HFF-Myc (cell line): ENCODE measurements at places on chromosomes 7 and 10.

DNA sequence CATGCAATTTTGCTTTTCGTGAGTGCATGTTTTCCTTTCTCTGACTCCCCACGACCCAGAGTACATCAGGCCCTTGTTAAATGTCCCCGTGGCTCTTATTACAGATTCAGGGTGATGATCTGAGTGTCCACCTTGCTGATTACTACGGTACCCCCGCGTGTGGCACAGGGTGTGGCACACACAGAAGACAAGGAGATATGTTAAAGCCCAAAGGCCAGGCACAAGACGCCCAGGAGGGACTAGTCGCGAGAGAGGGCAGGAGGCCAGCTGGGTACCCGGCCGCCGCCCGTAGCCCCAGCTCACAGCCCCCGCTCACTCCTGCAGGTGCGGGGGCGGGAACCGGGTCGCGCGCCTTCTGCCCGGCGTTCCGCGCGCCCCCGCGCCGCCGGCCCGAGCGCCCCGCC is 281 bp upstream of the EXOC6 start:
- no peak for DNase-seq

DNA sequence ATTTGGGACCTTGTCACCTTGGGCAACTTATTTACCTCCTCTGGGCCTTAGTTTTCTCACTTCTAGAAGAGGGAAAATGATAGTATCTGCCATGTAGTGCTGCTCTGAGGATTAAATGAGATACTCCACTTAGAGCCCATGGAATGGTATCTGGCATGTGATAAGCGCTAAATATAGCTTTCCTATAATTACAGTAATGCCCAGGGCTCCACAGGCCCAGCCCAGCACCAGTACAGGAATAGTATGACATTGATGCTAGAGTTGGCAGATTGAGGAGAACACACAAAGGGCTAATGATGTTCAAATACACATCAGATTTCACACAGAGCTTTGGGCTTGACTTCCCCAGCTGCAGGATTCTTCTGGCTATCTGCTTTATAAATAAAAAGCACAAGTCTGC is 34.9 kb downstream of the FAS start:
- no peak for DNase-seq

- DNase-seq: no peak
Observed at GRCh38 chr10:124138195-124138882, 44.9 kb upstream of the CHST15 start.

DNA sequence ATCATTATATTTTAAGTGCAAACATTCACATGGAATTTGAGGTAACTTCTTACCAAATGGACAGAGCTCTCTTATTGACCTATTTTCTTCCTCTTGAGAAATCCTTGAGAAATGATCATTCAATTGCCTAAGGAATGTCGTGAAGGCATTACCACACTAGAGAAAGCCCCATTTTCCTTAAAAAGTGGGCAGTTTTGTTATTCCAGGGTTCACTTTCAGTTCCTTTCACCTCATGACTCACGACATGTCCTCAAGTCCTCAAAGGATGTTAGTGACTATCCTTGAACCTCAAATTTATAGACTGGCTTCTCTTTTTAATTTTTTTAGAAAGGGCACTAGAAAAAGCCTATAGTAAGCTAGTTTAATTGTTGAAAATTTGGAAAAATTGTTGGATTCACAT is 40.4 kb upstream of the SMIM30 start:
- no peak for DNase-seq

GRCh38 chr7:107327986-107328569 is 141.8 kb upstream of the GPR22 start:
- no peak for DNase-seq

DNA sequence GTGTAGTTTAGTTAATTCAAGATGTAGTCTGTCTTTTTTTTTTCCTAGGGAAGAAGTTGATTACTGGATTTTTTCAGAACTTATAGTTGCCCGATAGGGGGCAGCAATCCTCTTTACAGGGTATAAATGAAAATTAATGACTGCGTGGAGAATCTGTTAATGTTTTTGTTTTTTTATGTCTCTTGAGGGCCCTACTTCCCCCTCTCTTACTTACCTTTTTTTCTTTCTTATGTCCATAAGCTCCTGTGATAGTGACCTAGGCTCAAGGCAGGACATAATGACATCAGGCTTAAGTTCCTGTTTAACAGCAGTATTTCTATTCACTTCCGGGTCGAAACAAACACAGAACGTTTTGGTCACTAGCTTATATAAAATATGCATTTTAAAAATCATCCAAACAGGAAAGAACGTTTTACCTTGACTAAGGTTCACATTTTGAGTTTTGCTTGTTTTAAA is 18.8 kb downstream of the CDC123 start:
- DNase-seq: no peak

GRCh38 chr7:31512166-31512565 is 1.7 kb upstream of the ITPRID1 start:
- DNase-seq: no peak
